ENCODE measurements at places on chromosomes 11 and 22. TPM values are rescaled to one million over a fixed set of nuclear protein-coding genes. Genes with fewer than 3 reads are reported as not detected.

Gene ANGPTL5
- not detected for total RNA-seq

GRCh38 chr11:19200410-19201201 lies 1.2 kb downstream of the CSRP3 start:
- DNase-seq: peak; percentile 84

- DNase-seq: no peak
Observed at GRCh38 chr11:16817351-16817750, 78.9 kb downstream of the C11orf58 start.

DNA sequence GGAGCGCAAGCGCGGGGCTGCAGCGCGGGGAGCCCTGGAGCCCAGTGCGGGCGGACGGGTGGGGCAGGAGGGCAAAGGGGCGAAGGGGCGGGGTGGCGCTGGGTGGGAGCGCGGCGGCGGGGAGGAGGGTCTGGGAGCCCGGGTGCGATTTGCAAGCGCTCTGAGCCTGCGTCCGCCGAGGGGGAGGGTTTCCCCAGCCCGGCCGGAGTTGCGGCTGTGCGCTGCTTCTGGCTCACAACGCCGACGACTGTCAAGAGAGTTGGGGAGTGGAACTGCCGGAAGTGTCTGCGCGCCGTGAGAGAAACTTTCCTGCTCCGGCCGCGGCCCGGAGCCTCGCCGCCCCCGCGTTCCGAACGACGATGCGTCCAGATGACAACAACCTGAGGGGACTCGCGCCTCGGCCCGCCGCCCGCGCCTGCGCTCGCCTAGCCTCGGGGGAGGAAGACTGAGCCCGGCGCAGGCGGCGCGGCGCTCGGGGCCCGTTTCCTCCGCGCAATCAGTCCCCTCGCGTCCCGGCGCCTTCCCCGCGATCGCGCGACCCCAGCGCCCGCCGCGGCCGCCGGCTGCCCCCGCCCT lies at the start of gene ARHGAP42:
TSS of gene ARHGAP42 (plus strand) at position 235 of the 576 bp plus-strand sequence. CDS start 391 bp downstream, outside the sequence.
- DNase-seq: peak; percentile 68

- peak; percentile 66 for DNase-seq
Observed at GRCh38 chr11:114134870-114135269, 75.4 kb downstream of the ZBTB16 start.

DNA sequence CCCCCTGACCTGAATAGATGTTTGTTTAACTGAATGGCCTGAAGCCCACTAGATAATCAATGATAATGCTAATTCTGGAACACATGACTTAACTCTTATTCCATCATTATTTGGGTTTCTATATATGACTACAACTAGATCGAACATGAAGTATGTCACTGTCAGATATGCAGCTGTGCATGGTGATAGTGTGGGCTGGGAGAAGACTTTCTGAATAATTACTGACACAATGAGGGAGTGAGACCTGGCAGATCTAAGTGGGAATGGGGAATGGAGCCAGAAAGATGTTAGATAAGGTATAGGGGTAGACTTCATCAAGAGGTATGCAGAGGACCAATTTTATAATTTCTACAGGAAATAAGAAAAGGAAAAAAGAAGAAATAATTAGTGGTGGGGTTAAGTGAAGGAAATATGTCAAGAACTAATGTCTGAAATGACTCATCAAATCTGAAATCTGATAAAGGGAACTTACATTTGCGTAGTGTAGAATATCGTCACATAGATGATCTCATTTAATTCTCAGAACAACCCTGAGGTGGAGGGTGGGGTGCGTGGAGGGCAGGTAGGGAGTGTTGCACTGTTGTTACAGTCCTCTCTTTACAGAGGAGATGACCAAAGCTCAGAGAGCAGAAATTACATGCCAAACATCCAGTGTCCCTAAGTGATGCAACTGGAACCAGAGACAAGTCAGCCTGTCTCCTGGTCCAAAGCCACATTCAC lies 68.2 kb upstream of the EED start:
- DNase-seq: peak; percentile 66

DNA sequence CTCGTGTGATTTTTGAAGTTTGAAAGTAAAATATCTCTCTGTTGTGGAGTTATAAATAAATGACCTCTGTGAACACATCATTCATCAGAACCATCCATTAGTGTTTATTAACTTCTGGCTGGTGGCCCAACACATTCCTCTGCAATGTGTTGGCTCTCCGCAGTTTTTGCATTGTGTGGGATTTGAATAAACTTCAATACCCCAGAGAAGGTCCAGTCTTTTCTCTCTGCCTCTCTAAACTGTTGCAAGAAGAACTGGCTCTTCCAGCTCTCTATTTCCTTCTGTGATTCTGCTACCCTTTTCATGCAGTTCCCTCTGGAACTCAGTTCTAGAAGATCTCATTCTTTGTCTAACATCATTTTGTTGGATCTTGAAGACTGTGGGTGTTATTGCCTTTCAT lies 125.0 kb upstream of the ARHGAP42 start:
- peak; percentile 79 for DNase-seq

Measured in mammary epithelial cell (primary cell).